Cortex of kidney (tissue), 1 donor: ENCODE measurements at places on chromosomes 7 and 10.

GRCh38 chr7:102170393-102170970, 116.2 kb upstream of the SH2B2 start:
- DNase-seq, result no peak

GRCh38 chr10:16063350-16063749, 203.0 kb upstream of the MINDY3 start:
- no peak for DNase-seq

DNA sequence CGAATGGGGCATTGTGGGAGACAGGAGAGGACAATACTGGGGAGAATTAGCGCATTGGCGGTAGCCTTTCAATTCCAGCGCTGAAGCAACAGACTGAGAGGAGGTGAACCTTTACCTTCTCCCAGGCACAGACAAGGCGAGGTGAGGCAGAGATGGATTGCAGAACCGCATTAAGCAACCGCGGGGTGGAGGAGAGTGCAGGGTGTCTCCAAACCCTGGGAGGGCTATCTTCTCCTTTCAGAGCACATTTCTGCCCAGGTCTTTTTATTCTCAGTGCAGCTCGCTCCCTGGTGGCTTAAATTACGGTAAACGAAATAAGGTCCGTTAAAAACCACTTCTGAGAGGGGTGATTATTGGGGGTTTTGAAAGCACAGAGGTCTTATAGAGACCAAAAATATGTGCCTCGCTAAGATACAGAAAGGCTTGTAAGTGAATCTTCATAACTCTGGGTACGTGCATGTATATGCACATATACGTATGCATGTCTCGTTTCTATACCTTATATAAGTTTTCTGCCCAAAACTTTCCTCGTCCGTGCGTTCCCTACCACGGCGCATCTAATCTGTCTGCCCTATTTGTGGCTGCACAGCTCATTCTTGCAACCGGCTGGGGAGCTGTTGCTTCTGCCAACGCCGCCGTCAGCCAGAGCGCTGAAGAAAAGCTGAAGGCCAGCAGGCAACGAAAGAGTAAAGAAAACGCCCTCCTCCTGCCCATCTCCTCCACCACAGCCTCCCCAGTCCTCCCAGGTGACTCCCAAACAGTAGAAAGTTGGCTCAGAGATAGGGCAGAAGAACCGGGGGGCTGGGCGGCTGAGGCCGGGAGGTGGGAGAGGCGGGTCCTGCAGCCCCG, 895 bp upstream of the ZNF804B start:
- DNase-seq, result no peak

- DNase-seq, result no peak
Measured at GRCh38 chr7:69864822-69865221, 266.5 kb downstream of the AUTS2 start.
